ENCODE measurements at places on chromosomes 2 and 18.

DNA sequence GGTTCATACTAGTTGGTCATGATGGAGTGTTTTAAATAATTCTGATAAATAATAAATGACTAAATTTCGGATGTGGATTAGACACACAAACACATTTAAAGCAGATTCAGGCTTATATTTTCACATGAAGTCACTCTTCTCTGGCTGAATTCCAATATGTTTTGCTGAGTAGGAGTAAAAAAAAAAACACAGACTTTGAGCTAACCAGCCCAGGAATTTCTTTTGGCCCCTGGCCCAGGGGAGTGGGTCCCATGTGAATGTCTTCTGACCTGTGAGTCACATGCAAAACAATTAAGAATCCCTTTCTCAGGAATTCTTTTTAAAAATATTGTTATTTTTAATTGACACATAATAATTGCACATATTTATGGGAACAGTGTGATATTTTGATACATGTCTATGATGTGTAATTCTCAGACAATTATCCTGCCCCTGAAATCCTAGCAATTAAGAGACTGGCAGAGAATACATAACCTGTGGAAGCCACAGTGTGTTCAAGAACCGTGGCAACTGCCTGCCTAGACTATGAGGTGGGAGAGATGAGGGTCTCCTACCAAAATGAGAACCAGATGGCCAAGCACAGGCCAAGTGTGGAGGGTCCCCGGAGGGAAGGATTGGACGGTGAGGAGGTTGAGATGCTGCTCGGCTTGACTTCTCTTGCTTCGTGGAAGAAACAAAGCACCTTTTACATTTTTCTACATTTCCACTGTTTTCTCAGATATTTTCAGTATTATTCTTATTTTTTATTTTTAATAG lies 236.4 kb downstream of the PIEZO2 start:
- no peak for DNase-seq

- DNase-seq, result no peak
Measured at GRCh38 chr2:71926876-71927756, 220.5 kb downstream of the CYP26B1 start.

DNA sequence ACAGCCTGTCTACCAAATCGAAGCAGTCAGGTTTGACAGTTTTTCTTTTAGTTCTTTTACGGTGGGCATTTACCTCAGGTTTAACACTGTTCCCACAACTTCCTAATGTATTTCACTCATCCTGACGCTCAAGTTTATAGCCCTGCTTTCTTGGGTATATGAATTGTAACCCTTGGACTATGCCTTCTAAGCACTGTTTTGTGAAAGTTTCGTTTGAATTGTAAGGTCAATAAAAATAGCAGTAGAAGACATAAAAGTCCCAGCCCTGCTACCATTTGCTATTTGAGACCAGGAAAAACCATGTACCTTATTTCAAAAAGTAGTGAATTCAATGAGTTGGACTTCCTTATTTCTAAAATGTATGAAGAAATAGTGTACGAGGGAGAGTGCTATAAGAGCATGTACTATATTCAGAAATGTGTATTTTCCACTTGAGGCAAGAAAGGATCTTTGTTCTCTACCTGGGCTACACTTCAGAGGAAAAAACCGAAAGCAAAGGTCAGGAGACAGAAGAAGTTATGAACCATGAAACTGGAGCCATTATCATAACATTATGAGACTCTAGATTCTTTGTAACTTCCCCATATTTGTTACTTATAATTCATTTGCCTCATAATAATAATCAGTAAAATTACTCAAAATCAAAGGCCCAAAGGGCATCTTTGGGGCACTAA lies 1.9 kb upstream of the ZC3H15 start:
- DNase-seq, result no peak

DNA sequence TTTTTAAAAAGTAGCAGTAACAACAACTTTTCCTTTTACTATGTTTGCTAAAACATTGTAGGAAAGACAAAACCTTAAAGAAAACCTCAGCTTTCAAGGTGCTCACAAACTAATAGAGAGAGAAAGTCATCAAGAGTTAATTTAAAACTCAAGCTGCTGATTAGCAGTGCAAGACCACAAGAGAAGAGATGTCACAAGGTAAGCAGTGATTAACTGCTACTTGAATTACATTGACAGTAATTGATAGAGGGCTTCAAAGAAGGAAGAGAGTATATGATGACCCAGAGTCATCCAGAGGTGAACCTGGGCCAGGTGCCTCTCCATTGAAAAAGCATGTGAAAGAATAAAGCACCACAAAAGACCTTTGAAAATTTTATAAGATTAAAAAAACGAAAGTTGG lies 939.6 kb upstream of the CNTNAP5 start:
- no peak for DNase-seq

GRCh38 chr18:518081-518480 lies 17.6 kb upstream of the COLEC12 start:
- DNase-seq, result no peak

DNA sequence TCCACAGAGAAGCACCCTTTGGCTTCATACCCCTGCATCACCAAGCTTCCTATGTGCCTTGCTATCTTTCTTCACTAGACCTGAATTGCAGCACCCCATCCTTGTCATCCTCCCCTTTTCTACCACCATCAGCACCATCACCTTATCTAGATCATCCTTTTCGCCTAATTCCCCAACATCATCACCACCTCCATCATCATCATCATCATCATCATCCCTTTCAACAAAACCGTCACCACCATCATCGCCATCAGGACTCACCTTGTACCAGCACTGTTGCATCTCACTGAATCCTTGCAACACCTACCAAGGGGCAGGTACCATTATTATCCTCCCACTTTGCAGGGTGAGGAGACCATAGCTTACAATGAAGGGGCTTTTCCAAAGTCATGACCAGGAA lies 10.8 kb upstream of the ECEL1 start:
- DNase-seq, result no peak

Data from activated T-cell treated with anti-CD3 and anti-CD28 coated beads for 24 hours (primary cell).